ENCODE measurements at places on chromosomes 11 and 22.

GRCh38 chr22:39868741-39869140 is 24.8 kb downstream of the ENTHD1 start:
- no peak for DNase-seq

GRCh38 chr22:30868663-30869385 is 99.8 kb downstream of the MORC2 start:
- DNase-seq: no peak

GRCh38 chr11:2561696-2562581 is 117.1 kb downstream of the KCNQ1 start:
- DNase-seq: no peak

DNA sequence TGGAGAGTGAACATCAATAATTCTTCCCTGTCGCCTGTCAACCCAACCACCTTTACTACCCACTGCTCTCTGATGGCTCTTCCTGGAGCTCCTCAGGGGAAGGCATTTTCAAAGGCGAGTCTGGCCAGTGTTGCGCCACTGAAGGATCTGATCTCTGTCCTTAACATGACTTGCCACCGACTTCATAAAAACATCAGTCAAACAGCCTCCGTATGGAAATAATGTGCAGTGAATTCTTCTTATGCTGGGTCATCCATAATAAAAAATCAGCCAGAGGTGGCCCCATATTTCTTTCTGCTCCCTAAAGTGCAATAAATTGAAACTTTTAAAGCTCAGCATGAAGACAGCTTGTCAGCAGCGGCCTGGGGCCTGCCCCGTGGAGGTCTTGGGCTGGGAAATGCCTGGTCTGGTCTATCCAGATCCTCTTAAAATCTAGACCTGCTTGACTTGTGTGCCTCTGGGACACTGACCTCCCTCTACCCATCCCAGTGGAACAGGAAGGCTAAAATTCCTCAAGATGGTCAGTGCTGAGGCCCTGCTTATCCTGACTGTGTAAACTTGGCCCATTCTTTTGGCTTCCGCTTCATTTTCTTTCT is 199.5 kb downstream of the MYO18B start:
- DNase-seq: no peak

Data from CD4-positive, alpha-beta T cell (primary cell).